Esophagus squamous epithelium (tissue), 5 donors: ENCODE measurements at places on chromosomes 4 and X.

- no peaks in the 10 kb centered on the region for H3K4me1 ChIP-seq
- DNase-seq: no peak
- H3K4me3 ChIP-seq: no peak overlapping the region
- H3K27ac ChIP-seq: no peak overlapping the region
These were observed 32.8 kb downstream of the TMEM144 start for GRCh38 chr4:158243071-158243470.

- no peaks in the 10 kb centered on the region for H3K4me1 ChIP-seq
- H3K27ac ChIP-seq: no peak overlapping the region
- no peak for DNase-seq
- H3K36me3 ChIP-seq: no peaks in the 10 kb centered on the region
- H3K27me3 ChIP-seq: no peaks in the 10 kb centered on the region
These were observed 25.7 kb upstream of the SHISA3 start for GRCh38 chr4:42371305-42372252.

DNA sequence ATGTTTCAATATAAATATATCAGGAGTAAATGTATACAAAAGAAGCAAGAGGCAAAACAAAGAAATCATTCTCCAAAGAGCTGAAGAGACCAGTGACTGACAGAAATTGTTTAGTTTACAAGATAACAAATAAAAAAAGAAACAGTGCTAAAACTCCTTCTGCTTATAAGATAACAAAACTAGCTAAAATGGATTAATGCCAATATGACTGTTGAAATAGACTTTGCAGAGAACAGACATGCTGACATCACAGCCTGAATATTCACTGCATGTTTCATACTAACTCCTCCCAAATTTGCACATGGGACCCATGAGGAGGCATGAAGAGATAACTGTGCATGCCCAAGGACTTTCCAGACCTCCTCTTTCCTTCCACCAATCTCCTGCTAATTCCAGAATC lies 6.2 kb upstream of the GABRA4 start:
- no peaks in the 10 kb centered on the region for H3K4me1 ChIP-seq
- no peak for DNase-seq
- no peak overlapping the region for H3K27ac ChIP-seq
- peaks cover 6% of the 10 kb centered on the region for H3K27me3 ChIP-seq
- no peaks in the 10 kb centered on the region for H3K36me3 ChIP-seq

DNA sequence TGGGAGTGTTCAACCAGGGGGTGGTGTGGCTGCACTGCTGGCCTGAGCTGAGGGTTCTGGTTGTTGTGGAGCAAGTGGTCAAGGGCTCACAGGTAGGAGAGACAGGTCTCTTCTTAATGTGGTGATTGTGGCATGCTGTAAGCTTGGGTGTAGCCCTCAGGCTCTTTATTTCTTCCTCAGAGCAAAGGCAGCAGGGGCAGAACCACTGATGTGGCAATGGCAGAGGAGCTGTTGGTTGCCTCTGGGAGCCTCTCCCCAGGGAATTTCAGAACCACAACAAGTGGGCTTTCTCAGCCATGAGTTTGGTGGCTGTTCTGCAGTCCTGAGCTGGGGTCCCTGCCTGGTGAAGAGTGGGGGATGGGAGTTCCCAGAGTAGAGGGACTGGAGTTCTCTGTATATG lies 1017.2 kb downstream of the SH3BGRL start:
- no peak overlapping the region for H3K4me3 ChIP-seq
- H3K27me3 ChIP-seq: no peaks in the 10 kb centered on the region
- H3K36me3 ChIP-seq: no peaks in the 10 kb centered on the region
- no peak overlapping the region for H3K27ac ChIP-seq

DNA sequence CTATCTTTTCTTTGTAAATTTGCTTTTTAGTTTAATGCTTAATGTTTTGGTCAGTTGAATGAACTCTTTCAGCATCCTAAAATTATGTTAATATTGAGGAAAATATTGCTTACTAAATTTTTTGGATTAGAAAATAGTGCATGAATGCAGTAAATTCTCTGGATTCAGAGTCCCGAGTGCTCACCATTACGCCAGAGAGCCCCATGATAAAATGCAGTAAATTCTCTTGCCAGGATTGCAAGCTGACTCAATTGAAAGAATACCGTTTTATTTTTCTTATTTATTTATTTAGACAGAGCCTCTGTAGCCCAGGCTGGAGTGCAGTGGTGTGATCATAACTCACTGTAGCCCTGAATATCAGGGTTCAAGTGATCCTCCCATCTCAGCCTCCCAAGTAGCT lies 60.9 kb upstream of the ENPEP start:
- DNase-seq: no peak
- no peak overlapping the region for H3K27ac ChIP-seq
- H3K36me3 ChIP-seq: no peaks in the 10 kb centered on the region

- peak overlapping the region; percentile 38 for H3K27ac ChIP-seq
- no peaks in the 10 kb centered on the region for H3K36me3 ChIP-seq
- no peak for DNase-seq
- H3K27me3 ChIP-seq: no peaks in the 10 kb centered on the region
These were observed 83.2 kb upstream of the USP9X start for GRCh38 chrX:41002026-41002425.

- H3K27ac ChIP-seq: no peak overlapping the region
- H3K4me1 ChIP-seq: no peaks in the 10 kb centered on the region
- no peak overlapping the region for H3K4me3 ChIP-seq
- no peak for DNase-seq
- H3K36me3 ChIP-seq: no peaks in the 10 kb centered on the region
These were observed 58.6 kb downstream of the NDST4 start for GRCh38 chr4:115054836-115055235.

DNA sequence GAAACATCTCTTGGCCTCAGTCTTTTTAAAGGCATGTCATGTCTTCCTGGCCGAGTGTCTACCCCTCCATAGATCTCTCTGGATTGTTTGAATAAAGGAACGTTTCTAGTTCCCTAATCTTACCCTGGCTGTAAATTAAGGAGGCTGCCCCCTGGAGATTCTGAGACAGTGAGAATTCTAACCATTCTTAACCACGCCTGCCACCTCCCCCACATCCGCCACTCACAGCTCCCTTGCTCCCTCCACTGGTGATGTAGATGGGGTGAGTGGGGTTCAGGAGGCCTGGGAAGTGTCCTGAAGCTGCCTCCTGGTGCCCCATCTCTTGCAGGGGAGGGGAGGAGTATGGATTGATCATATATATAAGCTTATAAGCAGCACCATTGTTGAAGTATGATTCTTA lies 48.0 kb upstream of the TRIM2 start:
- H3K4me3 ChIP-seq: no peak overlapping the region
- DNase-seq: no peak
- H3K4me1 ChIP-seq: peaks cover 14% of the 10 kb centered on the region
- H3K27ac ChIP-seq: no peak overlapping the region
- peaks cover 56% of the 10 kb centered on the region for H3K27me3 ChIP-seq
- no peaks in the 10 kb centered on the region for H3K36me3 ChIP-seq

- H3K27me3 ChIP-seq: no peaks in the 10 kb centered on the region
- no peak for DNase-seq
- H3K36me3 ChIP-seq: peaks cover 12% of the 10 kb centered on the region
These were observed 37.1 kb downstream of the SMARCAD1 start for GRCh38 chr4:94244829-94245185.

GRCh38 chr4:2335729-2336101 lies 73.8 kb upstream of the MXD4 start:
- no peaks in the 10 kb centered on the region for H3K27me3 ChIP-seq
- no peak overlapping the region for H3K4me3 ChIP-seq
- DNase-seq: no peak
- no peaks in the 10 kb centered on the region for H3K4me1 ChIP-seq
- no peak overlapping the region for H3K27ac ChIP-seq

GRCh38 chr4:137659431-137659830 lies 127.1 kb upstream of the PCDH18 start:
- no peaks in the 10 kb centered on the region for H3K27me3 ChIP-seq
- no peak for DNase-seq
- peaks cover 11% of the 10 kb centered on the region for H3K4me1 ChIP-seq
- no peak overlapping the region for H3K27ac ChIP-seq
- no peak overlapping the region for H3K4me3 ChIP-seq

DNA sequence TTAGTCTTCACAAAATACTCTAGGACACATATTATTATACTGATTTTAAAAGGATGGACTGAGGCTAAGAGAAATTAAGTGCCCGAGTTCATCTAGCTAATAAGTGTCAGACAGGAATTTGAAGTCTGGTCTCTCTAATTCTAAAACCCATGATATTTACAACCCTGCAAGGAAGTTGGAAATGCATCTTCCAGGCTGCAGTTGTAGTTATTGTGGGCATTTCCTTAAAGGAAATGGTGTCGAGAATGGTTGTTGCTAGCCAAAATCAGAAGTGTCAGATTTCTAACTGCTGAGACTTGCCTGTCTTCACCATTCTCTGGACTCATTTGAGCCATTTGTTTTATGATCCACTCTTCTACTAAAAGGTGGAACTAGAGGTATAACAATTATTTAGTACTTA lies 82.5 kb downstream of the FAT4 start:
- no peak overlapping the region for H3K27ac ChIP-seq
- no peak overlapping the region for H3K4me3 ChIP-seq
- no peak for DNase-seq
- H3K27me3 ChIP-seq: no peaks in the 10 kb centered on the region

DNA sequence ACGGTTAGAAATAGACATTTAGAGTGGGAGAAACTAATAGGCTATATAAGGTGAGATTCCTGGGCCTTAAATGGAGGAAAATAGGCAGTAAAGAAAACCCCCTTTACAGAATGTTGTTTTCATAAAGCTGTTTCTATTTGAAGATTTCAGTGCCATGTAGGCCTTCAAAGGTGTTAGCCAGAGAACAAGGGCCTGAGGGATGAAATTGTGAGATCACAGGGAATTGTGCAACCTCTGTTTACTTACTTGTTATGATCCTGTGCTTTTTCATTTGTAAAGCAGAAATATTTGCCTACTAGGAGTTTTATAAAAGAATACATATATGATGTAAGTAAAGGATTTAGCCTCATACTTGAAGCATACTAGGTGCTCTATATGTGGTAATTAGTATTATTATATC lies 272.9 kb upstream of the ARX start:
- H3K4me1 ChIP-seq: no peaks in the 10 kb centered on the region
- H3K27ac ChIP-seq: no peak overlapping the region
- H3K27me3 ChIP-seq: no peaks in the 10 kb centered on the region
- H3K4me3 ChIP-seq: no peak overlapping the region

DNA sequence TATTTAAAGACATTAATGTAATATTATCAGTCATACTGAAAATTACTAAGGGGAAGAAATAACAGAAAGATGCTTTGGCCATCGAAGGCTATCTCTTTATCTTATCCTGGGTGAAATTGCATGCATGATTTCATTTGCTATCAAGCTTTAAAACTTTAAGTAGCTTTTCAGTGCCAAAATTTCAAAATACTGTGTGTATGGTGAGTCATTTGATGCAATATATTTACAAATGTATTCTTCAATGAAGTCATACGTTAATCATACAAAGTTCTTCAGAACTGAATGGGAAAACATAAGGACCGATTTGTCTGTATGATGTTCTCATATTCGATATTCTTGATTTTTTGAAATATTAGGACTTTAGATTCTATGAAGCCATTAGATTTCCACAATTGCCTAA lies 1295.8 kb upstream of the AGA start:
- no peaks in the 10 kb centered on the region for H3K36me3 ChIP-seq
- H3K4me3 ChIP-seq: no peak overlapping the region
- H3K27me3 ChIP-seq: no peaks in the 10 kb centered on the region
- no peak for DNase-seq
- H3K4me1 ChIP-seq: no peaks in the 10 kb centered on the region

GRCh38 chr4:25862411-25863346 lies at the start of gene SEL1L3:
TSS of gene SEL1L3 (minus strand) at chr4:25862988. CDS start at chr4:25862836, 152 bp downstream.
- peaks cover 22% of the 10 kb centered on the region for H3K4me1 ChIP-seq
- H3K27ac ChIP-seq: peak within 1 kb of the TSS; percentile 84
- H3K27me3 ChIP-seq: peaks cover 19% of the 10 kb centered on the region

- no peak for DNase-seq
- no peaks in the 10 kb centered on the region for H3K36me3 ChIP-seq
- H3K27me3 ChIP-seq: no peaks in the 10 kb centered on the region
- H3K4me1 ChIP-seq: no peaks in the 10 kb centered on the region
- H3K27ac ChIP-seq: no peak overlapping the region
- no peak overlapping the region for H3K4me3 ChIP-seq
These were observed 14.0 kb downstream of the MTM1 start for GRCh38 chrX:150582338-150582948.

DNA sequence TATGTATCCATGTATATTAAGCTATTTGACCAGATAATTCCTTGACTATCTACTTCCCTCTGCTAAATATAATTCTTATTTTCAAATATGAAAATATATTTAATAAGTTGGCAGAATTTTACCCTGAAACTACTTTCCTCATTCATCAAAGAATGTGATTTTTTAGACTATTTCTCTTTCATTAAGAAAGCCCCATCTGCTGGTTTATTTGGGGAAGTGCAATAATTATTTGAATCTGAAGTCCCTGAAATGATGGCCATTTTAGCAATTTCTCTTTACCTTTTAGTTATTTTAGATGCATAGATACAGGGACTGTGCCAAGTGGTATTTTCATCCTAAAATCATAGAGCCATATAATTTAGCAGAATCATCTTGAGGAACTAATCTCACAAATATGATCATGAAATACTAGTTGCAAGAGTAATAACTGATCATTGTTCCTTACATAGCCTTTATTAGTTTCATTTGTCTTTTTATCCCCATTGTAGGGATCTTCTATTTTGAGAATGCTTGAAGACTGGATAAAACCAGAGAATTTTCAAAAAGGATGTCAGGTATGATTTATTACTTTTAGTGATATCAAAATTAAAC lies 39.0 kb downstream of the ENPEP start:
- no peak overlapping the region for H3K4me3 ChIP-seq
- no peaks in the 10 kb centered on the region for H3K36me3 ChIP-seq
- DNase-seq: no peak
- H3K27me3 ChIP-seq: no peaks in the 10 kb centered on the region
- H3K27ac ChIP-seq: no peak overlapping the region

DNA sequence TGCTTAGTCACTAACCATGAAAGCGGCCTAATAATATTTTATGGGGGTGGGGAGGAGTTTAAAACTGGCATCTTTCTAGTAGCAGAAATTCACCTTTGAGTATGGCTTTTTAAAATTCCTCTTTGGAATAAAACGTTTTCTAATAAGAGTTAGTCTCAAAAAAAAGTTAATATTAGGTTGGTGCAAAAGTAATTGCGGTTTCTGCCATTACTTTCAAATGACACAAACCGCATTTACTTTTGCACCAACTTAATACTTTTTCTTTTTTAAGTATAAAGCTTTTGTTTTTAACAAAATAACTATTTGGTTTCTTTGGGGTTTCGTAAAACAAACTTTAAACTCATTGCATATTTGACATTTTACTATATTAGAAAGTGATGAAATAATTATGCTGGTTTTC lies 68.4 kb downstream of the FBXO8 start:
- H3K4me3 ChIP-seq: no peak overlapping the region
- no peaks in the 10 kb centered on the region for H3K36me3 ChIP-seq
- H3K27ac ChIP-seq: no peak overlapping the region
- peaks cover 35% of the 10 kb centered on the region for H3K27me3 ChIP-seq
- DNase-seq: no peak

- no peaks in the 10 kb centered on the region for H3K27me3 ChIP-seq
- DNase-seq: no peak
- H3K27ac ChIP-seq: no peak overlapping the region
- H3K4me3 ChIP-seq: no peak overlapping the region
- no peaks in the 10 kb centered on the region for H3K36me3 ChIP-seq
- H3K4me1 ChIP-seq: no peaks in the 10 kb centered on the region
These were observed 343.9 kb downstream of the UNC5C start for GRCh38 chr4:95204873-95205272.
